ENCODE measurements at places on chromosomes 5 and 9.

GRCh38 chr9:100601216-100601615, 23.3 kb downstream of the CAVIN4 start:
- DNase-seq: peak; percentile 14

- DNase-seq: no peak
These were observed 1.2 kb downstream of the PTBP3 start for GRCh38 chr9:112332214-112332613.

- DNase-seq: no peak
These were observed 186.5 kb downstream of the MAN2A1 start for GRCh38 chr5:109876030-109876725.

DNA sequence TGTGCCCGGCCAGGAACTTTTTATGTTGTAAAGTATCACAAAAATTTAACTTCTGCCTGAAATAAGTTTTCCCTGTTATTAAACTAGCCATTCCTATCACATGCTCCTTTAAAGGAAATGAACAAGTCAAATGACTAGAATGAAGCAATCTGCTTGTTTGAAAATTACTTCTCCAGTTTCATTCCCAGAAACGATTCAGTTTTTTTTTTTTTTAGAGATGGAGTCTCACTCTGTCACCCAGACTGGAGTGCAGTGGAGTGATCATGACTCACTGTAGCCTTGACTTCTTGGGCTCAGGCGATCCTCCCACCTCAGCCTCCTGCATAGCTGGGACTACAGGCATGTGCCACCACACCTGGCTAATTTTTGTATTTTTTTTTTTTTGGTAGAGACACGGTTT, 13.3 kb upstream of the GNG10 start:
- no peak for DNase-seq

GRCh38 chr5:155275222-155275621, 261.7 kb downstream of the KIF4B start:
- DNase-seq: no peak

DNA sequence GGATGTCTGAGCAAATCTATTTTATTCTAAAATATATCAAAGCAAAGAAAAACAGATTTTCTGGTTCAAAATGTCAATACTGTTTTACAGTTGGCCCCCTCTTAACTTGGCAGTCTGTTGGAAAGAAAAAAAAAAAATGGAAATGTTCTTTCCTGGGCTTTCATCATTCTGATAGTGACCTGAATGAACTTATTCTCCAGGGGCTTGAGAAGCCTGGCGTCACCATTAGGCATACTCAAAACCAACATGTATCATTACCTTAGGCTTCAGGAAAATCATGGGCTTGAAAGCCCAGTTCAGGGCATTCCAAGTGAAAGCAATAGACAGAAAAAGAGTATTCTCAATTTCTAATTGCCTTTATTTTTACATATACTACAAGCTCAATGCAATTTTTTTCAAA, 283.7 kb upstream of the PUM3 start:
- no peak for DNase-seq

GRCh38 chr9:16848179-16848578, 22.3 kb downstream of the BNC2 start:
- no peak for DNase-seq

GRCh38 chr5:116420540-116420939, 154.1 kb downstream of the SEMA6A start:
- DNase-seq: no peak

- no peak for DNase-seq
These were observed 49.6 kb downstream of the NSD1 start for GRCh38 chr5:177183142-177183541.

GRCh38 chr5:131109540-131110255, 55.4 kb downstream of the HINT1 start:
- peak; percentile 19 for DNase-seq

GRCh38 chr5:88502179-88503040, 233.8 kb upstream of the TMEM161B start:
- no peak for DNase-seq

- DNase-seq: no peak
These were observed 304.1 kb downstream of the DEPDC1B start for GRCh38 chr5:60395712-60396329.

DNA sequence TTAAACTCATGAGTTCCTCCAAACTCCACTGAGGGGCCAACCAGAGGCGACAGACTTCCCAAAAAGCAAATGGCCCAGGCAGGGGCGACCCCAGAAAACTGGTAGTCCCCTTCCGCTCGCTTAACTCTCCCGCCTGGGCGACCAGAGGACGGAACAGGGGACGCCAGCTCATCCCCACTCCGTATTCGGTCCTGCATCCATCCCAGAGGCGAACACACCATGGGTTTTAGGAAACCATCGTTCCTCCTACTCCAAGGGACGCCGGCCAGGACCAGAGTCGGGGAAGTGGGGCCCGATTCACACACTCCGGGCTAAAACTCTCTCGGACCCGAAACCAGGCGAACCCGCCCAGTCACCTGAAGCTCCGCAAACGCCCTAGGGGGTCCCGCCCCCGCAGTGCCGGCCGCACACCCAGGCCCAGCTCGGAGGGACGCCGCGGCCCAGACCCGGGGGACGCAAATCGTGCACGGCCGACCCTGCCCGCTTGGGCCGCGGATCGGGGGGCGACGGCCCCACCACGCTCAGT, 478 bp downstream of the TEX10 start:
- peak; percentile 6 for DNase-seq

DNA sequence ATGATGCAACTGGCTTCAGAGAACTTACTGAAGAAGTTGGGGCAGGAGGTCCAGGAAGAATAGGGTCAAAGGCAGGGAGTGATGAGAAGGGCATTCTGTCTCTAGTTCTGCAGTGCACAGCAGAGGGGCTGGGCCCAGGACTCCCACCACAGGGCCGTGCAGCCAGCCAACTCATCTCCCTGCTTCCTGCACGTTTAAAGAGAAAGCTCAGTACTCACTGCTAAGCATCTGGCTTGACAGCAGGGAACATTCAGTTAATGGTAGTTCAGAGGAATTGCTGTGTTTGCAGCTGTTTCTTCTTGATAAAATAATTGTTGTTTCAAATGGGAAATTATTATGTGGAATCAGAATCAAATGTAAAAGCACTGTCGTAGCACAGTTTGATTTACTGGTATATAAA, 25.6 kb upstream of the SCAMP1 start:
- DNase-seq: no peak

GRCh38 chr9:127789179-127789578, 3.3 kb downstream of the CDK9 start:
- DNase-seq: no peak

GRCh38 chr9:133184971-133185370, 21.3 kb upstream of the GBGT1 start:
- no peak for DNase-seq

DNA sequence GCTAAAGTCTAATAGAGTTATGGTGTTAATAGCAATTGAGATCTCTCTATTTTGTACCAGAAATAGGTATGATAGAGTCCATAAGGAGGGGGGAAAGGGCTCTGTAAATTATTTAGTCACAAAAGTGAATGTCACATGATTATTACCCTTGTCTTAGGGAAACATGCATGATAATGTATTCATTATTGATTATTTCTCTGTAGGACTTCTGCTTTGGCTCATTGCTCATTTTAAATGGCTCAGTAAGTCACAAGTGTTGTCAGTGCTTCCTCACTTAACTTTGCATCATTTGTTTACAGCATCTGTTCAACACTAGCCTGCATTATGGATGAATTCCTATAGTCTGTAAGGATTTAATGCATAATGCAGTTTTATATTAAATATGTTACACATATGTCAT, 788.8 kb upstream of the EDIL3 start:
- DNase-seq: no peak

- DNase-seq: no peak
These were observed 2.0 kb upstream of the RXFP3 start for GRCh38 chr5:33934176-33934575.

- DNase-seq: no peak
These were observed 168.1 kb downstream of the KDM4C start for GRCh38 chr9:6925836-6926235.

DNA sequence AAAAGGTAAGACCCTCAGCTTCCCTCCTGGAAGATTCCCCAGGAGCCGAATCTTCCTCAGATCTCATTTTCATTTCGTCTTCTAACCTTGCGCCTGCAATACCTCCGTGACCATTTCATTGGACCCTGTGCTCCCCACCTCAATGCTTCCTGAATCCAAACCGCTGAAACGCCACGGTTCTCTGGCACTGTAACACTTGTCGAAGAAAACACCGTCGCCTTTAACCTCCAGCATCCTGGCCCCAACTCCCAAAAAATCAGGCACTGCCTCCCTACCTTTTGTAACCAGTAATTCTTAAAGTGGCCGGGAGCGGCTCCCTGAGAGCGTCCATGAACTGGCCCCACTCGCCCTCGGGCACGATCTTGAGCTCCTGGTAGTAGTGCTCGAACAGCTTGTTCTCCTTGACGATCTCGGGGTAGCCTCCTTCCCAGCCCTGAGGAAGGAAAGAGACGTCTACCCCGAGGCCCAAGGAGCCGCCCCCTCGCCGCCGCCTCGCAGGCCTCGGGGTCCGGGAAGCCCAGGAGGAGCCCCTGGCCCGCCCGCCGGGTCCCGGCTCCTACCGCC, 438 bp downstream of the NSUN2 start:
- no peak for DNase-seq

- DNase-seq: no peak
These were observed 54.1 kb downstream of the UHRF2 start for GRCh38 chr9:6467006-6467625.

DNA sequence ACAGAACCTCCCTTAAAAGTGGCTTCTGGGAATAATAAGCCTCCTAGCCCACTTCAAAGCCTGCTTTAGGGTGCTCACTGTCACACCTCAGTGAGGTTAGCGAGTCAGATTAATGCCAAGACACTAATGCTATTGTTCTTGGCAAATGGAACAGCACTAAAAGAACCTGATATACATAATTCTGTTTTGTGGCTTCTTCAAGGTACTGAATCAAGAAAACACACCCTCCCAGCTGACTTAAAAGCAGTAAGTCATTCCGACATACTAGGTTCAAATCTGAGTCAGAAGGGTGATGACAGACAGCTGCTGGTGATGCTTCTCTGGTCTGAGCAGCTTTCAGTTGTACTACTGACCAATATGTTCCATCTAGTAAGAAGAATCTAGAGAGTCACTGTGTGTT, 121.6 kb downstream of the OXCT1 start:
- no peak for DNase-seq

GRCh38 chr9:137077758-137078693, 709 bp downstream of the UAP1L1 start:
- peak; percentile 31 for DNase-seq

DNA sequence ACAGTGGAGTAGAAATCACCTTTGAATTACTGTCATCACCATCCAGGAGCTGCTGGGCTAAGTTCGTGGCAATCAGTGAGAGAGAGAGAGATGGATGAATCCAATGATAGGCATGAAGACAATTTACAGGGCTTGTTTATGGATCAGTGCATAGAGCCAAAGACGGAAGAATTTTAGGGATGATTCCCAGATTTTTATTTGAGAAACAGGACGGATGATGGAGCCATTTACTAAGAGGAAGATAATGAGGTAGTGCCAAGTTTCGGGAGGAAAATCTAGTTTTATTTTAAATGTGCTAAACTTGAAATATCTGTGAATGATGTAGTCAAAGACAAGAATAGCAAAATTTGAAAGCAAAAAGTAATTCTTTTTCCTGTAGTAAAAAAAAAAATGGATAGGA, 394.2 kb upstream of the PAPPA start:
- no peak for DNase-seq

DNA sequence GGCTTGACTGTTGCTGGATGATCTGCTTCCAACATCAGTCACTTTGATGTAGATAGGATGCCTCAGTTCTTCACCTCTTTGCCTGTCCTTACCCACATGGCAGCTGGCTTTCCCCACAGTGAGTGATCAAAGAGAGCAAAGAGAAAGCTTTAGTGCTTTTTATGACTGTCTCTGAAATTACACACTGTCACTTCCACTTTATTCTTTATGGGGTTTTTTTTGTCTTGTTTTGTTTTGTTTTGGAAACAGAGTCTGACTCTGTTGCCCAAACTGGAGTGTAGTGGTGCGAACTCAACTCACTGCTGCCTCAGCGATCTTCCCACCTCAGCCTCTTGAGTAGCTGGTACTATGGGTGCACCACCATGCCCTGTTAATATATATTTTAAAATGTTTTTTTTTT, 32.4 kb upstream of the C5orf24 start:
- DNase-seq: no peak

- DNase-seq: no peak
These were observed 486.7 kb downstream of the RAB3C start for GRCh38 chr5:59069438-59070079.

GRCh38 chr9:114372921-114373448, 14.8 kb downstream of the AKNA start:
- DNase-seq: peak; percentile 58

DNA sequence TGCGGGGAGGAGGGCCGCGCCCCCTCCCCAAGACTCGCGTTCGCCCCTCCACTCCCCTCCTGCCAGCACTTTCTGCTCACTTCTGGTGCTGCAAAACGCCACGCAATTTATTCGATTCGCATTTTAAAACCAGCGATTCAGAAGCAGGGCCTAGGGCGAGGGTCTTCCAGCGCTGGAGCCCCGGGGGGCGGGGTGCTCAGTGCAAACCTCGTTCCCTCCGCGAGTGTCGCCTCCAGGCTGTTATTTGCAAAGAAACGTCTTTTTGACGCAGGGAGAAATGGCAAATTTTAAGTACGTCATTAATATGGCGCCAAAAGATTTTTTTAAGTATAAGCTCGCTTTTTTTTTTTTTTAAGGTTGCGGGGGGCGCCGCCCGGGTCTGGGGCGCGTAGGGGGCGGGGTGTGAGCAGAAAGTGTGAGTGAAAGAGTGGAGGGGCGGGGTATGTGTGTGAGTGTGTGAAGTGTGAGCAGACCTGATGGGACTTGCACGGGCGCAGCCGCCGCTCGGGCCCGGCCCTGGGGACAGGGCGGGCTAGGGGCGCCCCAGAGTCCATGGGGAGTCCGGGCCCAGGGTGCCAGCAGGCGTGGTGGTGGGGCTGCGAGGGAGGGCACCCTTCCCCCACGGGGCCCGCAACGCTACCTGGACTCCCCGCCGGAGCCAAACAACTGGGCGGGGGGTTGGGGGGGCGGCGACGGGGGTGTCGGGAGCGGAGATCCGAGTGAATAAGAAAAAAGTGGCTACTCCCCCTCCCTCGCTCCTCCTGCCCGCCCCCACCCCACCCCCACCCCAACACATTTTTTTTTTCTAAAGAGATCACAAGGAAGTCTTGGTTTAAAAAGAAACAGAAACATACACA, at the start of gene JADE2:
JADE2 (plus strand) TSS at position 845 of the 857 bp plus-strand sequence. CDS start 10,188 bp downstream, outside the sequence.
- DNase-seq: peak; percentile 50

DNA sequence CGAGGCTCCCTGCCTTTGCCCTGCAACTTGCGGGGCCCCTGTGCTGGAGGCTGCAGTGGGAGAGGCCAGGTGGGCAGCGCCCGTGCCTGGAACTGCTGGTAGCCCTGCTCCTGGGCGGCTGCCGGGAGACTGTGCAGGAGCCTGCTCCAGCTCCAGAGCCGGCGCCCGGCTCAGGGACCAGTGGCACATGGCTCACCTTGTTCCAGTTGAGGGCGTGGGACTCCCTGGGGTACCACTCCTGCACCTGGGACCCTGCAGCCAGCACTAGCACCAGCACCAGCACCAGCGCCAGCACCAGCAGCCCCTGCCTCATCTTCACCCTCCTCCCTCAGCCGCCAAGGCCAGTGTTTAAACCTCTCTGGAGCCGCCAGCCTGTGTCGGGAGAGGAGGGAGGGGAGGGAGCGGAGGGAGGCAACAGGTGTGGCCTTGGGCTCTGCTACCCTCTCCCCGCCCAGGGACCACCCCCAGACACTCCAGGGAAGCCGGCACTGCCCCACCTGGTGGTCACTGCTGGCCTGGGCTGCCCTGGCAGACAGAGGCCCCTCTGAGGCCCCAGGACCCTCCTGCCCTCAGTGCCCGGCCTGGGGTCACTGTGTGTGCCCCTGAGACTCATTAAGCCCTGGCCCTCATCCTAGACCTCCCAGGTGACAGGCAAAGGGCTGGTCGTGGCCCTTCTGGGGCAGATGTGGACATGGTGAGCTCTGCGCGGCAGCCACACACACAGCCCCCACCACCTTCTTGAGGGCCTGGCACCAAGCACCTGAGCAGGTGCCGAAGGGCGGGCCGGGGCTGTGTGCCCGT, at the start of gene LCN10:
LCN10 (minus strand) TSS at position 350 of the 801 bp plus-strand sequence; CDS start at position 313, 37 bp downstream.
- no peak for DNase-seq
